ENCODE measurements at places on chromosomes 12 and 14.

GRCh38 chr12:26271889-26272492 lies 76.6 kb downstream of the SSPN start:
- peak; percentile 81 for DNase-seq

DNA sequence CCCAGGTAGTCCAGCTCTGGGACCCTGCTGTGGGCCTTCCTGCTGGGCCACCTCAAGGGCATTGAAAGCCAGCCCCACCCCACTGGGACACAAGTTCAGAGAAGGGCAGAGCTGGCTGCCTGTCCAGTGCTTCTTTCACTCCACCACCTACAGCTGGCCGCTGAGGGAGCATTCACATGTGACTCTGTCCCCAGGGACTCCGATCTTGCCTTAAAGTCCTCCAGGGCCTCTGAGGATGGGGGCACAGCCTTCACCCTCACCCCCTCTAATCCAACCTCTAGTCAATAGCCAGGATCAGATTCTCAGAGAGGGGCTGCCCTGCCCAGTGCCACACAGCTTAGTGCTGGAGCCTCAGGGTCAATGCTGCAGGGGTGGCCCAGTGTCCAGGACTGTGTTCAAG lies 5.0 kb upstream of the CYP46A1 start:
- no peak for DNase-seq

DNA sequence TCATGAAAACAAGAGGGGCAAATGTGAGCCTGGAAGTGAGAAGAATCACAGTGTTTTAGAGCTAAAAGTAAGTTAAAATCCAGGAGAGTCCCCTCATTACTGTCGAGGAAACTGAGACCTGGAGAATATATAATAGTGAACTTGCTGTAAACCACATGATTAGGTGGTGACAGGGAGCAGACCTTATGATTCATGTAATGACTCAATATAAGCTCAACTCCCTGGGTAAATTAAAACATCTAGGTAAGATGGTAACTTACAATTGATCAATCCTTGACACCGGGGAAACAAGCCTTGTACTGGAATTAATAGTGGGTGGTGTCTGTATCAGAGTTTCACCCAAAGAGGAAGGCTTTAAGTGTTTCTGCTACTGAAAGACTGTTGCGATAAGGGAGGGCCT lies 269.3 kb downstream of the SNAPC1 start:
- DNase-seq, result no peak

GRCh38 chr12:94761559-94761958 lies 111.2 kb upstream of the TMCC3 start:
- no peak for DNase-seq

- peak; percentile 31 for DNase-seq
Measured at GRCh38 chr12:120944645-120945217, 33.6 kb upstream of the HNF1A start.
